ENCODE measurements at places on chromosomes 13 and 19. TPM values are rescaled to one million over a fixed set of nuclear protein-coding genes. Genes with fewer than 3 reads are reported as not detected.

NACC1 gene
- total RNA-seq = 16.0 TPM

TMEM259 gene
- 83.0 TPM for total RNA-seq

ZNF135 gene
- 0.84 TPM for total RNA-seq

ZNF221 gene
- total RNA-seq = 0.52 TPM

ERICH4 gene
- not detected for total RNA-seq

HOMER3 gene
- 18.9 TPM for total RNA-seq

MISP3 gene
- 1.7 TPM for total RNA-seq

ADM5 gene
- total RNA-seq = 0.84 TPM

AP1M2 gene
- 0.63 TPM for total RNA-seq

ARL11 gene
- 1.3 TPM for total RNA-seq

RNF126 gene
- total RNA-seq = 80.6 TPM

ZNF829 gene
- 3.9 TPM for total RNA-seq

FFAR2 gene
- total RNA-seq = 16.5 TPM

PCCA gene
- 7.9 TPM for total RNA-seq

CYP4F2 gene
- total RNA-seq = not detected

All from mononuclear cell (primary cell).